ENCODE measurements at places on chromosomes 2 and 18.

GRCh38 chr2:20350041-20350712 lies 467 bp downstream of the PUM2 start:
- no peak for DNase-seq

GRCh38 chr2:131046028-131046917 lies 47.0 kb downstream of the FAM168B start:
- DNase-seq: no peak

DNA sequence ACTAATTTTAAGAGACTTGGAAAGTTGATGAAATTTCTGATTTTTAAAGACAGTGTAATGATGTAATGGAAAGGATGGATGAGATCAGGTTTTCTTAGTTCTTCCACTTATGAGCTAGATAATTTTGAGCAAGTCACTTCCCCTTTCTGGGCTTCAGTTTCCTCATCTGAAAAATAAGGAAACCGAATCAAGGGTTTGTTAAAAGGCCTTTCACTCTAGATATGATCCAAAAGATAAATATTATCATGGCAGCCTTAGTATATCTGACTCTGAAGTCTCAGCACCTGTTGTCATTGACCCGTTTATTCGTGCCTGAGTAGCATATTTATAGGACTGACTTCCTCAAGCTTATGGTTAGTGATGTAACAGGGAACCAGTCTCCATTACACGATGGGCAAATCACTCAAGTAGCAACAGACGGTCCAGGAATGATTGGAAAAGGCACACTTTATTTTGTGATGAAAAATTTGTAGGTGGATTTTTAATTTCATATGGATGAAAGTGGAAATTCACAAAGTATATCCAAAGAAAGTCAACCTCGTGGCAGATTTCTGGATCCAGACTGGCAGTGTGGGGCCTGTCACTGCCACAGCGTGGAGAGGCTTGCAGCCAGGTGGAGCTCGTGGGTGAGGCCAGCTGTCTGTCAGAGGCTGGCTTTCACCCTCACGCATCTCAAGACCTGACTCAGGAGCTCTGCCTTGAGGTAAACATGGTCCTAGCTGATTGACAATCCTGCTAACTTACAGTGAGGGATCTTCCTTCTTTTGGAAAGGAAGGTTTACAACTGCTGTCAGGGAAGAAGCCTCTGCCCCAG lies 137.9 kb upstream of the CXCR4 start:
- DNase-seq: no peak

GRCh38 chr2:163878718-163879117 lies 142.9 kb upstream of the FIGN start:
- DNase-seq: no peak

- no peak for DNase-seq
Observed at GRCh38 chr2:230895536-230896345, 29.3 kb downstream of the GPR55 start.

- DNase-seq: no peak
Observed at GRCh38 chr2:236303935-236304334, 39.7 kb upstream of the ASB18 start.

GRCh38 chr2:9573013-9573720 lies 17.5 kb upstream of the ADAM17 start:
- no peak for DNase-seq

- DNase-seq: no peak
Observed at GRCh38 chr2:85811180-85812093, 57.6 kb downstream of the ATOH8 start.

GRCh38 chr2:199019898-199020507 lies 437.7 kb downstream of the SATB2 start:
- DNase-seq: peak; percentile 21

GRCh38 chr18:7784171-7784570 lies 217.1 kb downstream of the PTPRM start:
- DNase-seq: no peak

DNA sequence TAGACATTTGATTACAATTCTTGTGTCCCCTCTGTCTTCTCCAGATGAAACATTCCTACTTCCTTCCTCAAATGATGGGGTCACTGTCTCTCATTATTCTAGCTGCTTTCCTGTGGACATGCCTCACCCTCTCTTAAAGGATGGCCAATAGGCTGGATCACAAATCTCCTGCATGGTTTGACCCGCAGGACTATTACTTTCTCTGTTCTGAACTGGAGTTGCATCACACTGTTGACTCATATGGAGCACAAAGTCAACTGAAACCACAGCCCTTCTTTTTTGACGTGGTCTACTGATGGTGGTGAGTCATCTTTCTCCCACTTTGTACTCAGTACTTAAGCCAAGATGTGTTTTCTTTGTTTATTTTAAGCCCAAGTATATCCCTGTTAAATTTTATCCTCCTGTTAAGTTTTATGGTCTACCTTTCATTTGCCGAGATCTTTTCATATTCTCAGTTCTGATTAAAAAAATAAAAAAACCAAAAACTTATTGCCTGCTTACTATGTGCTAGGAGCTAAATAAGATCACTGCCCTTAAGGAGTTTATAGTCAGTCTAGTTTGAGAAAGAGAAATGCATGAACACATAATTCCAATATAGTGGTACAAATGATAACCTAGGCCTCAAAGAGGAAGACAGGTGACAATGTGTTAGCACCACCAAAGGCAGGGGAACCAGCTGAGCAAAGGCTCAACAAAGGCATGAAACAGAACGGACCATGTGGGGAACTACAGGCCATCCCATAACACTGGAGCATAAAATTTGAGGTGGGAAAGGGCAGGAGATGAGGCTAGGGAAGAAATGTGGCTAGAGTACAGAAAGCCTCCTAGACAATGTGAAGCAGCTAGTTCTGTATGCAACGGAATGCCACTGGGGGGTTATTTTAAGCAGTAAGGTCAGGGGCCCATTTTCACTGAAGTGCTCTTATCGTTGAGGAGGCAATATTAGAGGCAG lies 67.6 kb upstream of the ZFP36L2 start:
- peak; percentile 97 for DNase-seq

DNA sequence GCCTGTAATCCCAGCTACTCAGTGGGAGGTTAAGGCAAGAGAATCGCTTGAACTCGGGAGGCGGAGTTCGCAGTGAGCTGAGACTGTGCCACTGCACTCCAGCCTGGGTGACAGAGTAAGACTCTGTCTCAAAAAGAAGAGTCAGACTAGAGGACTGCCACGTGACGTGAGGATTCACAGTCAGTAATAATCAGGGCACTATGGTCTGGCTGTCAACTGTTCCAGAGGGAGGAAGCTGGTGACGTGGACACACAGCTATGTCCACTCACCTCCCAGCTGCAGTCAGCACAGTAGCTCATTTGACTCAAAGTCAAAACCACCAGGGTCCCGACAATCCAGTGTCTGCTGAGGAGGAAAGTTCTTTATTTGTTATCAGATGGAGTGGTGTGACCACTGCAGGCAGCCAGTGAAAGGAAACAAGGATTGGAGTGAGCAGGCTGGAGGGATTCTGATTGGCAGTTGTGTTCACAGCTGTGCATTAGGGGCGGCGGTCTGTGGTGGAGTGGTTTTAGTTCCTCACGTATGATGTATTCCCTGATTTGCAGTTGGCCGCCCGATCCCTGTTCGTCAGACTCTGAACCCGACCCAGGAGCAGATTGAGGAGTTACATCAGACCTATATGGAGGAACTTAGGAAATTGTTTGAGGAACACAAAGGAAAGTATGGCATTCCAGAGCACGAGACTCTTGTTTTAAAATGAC lies 37.9 kb downstream of the MOGAT1 start:
- peak; percentile 70 for DNase-seq

GRCh38 chr18:55485666-55486065 lies 102.3 kb downstream of the TCF4 start:
- no peak for DNase-seq

- no peak for DNase-seq
Observed at GRCh38 chr18:31965316-31965970, 22.5 kb upstream of the TRAPPC8 start.

DNA sequence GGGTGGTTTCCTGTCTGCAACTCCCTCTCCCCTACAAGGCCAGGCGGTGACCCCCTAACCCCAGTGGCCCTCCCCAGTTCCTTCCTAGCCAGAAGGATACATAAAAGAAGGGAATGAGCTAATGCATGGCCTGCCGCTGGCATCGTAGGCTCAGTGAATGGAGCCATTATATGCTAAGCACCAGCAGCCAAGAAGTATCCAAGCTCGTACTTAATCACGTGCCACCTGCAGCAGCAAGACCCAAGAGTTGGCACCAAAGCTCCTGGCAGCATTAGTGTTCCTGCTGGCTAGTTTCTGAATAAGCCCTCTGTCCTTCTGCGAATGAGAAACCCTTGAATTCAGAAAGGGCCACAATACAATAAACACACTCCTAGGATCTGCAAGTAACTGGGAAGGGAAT lies 4.3 kb downstream of the DBI start:
- DNase-seq: no peak

DNA sequence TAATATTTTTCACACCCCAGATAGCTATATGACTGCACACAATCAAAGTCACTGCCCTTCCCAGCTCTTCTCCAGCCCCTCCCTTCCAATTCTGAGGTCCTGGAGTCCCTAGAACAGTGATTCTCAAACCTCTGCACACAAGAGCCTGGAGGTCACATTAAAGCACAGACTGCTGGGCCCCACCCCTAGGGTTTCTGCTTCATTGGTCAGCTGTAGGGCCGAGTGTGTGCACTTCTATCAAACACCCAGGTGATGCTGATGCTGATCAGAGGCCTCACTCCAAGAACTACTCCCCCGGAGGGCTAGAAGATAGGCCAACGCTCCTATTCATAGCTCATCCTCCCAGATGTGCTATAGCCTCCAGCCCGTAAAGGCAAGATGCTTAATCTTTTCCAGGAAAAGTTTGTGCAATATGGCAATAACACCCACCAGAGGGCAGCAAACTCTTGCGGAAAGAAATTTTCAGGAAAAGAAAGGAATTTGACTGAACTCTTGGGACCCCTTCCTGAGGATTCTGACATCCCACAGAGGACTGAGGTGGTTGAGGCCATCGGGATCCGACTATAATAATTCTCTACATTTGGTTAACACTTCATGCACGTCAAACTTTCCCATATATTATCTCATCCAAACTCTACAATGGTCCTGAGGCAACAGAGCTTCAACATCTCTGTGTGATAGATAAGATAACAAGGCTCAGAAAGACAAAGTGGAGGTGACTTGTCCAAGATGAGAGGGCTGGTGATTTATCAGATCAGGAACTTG lies 194.2 kb upstream of the PKDCC start:
- no peak for DNase-seq

DNA sequence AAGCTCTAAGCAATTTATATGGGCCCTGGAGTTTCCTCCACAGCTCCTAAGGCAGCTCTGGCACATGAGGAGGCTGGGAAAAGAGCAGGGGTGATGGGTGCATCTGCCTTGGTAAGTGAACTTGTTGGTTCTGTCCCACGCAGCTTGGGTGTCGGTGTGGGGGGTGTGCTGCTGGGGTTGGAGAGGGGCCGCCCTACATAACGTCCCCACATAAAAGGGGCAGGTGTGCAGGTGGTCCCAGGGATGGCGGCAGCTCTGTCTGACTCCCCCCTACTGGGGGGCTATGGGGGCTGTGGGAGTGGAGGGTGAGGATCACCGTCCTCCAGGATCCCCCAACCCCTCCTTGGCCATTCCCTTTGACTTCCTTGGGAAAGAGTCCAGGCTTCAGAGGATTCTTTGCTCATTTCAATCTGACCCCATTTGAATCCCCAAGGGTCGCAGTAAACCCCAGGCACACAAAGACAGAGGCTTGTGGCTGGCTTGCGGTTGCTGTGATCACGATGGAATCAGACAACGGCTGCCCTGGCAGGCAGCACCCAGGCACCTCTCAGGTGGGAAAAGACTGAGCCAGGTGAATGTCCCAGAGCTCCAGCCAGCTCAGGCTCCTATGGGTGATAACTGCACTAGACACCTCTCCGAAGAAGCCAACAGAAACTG lies 34.5 kb upstream of the CD8A start:
- no peak for DNase-seq

- no peak for DNase-seq
Observed at GRCh38 chr2:196759378-196759706, 40.1 kb downstream of the GTF3C3 start.

DNA sequence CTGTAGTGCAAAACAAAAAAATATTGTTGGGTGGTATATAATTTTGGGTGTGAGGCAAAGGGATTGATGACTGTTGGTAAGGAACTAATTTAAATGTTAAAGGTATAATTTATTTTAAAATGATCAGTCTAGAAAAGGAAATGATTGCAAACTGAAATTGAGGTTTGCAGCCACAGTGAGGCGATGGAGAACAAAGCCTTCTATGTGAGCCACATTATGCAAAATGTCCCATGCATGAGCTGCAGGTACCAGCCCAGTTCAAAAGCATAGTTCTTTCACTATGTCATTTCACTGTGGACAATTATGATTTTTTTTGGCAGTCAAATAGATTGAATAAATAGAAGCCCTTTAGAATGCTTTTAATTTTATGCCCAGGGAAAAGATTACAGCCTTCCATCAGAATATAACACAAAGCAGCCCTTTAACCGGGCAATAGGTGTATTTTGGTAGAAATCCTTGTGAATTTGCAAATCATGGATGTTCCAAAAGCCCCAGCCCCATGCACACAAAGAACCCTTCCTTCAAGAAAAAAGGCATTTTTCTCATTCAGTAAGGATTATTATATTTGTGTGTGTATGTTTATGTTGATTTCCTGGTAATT lies 1.7 kb downstream of the MAP2 start:
- DNase-seq: no peak

DNA sequence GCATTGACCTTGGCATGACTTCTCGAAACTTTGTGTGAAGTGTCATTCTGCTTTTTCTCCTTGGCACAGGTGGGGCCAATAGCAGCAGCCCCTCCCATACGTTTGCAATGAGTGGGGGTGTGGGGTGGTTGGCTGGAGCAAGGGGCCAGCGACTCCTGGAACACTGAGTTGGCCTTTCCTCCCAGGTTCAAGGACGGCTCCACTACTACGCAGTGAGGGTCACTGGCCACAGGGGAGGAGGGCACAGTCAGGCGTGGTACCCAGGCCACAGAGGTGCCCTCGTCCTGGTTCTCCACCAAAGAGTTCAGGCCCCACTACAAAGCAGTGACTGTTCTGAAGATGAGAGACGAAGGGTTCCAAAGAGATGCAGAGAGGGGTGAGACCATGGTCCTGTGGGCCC lies 70.6 kb upstream of the OTOS start:
- no peak for DNase-seq

GRCh38 chr2:235956281-235956970 lies 211.8 kb downstream of the GBX2 start:
- no peak for DNase-seq

DNA sequence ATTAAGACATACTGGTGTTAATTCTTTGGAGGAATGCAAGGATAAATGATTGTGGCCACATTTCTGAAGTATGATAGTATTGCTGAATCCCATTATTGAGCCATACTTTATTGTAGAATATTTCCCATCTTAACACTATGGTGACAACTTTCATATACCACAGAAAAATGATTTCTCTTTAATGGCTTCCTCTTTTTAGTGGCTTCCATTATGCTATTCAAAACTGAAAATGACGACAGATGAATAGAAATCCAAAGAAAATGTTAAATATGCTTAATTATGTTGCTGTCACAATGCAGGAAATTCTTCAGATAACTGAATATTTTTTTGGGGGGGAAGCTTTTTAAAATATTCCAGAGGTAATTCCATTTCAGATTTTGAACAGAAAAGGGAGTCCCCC lies 88.9 kb upstream of the TMEM200C start:
- DNase-seq: no peak

GRCh38 chr2:42048299-42049220 lies 739 bp downstream of the PKDCC start:
- DNase-seq: no peak

GRCh38 chr2:207327513-207327912 lies 161.8 kb upstream of the KLF7 start:
- DNase-seq: no peak
